ENCODE measurements at places on chromosomes 1 and 21.

- DNase-seq, result no peak
These were observed 162.5 kb upstream of the SGIP1 start for GRCh38 chr1:66371233-66372005.

DNA sequence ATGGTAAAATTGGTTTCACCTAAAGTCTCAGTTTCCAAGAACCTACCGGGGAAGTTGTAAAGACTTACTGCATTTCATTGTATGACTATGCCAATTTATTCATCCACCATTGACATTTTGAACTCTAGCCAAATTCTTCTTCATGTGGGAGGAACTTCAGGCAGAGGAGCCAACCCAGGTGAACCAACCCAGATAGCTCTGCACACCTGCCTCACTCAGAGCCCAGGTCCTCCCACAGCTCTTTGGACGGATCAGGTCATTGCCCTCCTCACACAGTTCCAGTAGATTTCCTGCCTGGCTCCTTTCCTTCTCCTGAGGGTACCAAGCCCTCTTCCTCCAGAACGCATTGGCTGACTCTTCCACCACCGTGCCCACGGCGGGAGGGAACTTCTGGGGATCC, 121.7 kb downstream of the DTL start:
- DNase-seq, result no peak

GRCh38 chr1:173996995-173997394, 25.2 kb downstream of the RC3H1 start:
- no peak for DNase-seq

DNA sequence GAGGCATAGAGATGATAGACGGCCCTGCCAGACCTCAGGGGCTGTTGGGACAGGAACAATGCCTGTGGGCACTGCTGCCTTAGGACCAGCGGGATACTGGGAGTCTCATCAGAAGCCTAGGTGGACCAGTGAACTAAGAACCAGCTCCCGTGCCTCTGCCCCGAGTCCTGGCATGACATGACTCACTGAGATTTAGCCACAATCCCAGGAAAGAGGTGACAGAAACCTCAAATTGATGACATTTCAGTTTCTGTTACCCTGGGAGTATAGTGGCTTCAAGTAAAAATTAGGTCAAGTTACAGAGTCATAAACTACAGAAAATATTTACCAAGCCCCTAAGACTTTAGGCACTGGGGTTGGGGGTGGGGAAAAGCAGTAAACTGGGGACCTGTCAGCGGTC, 74.6 kb upstream of the GADD45A start:
- no peak for DNase-seq

- DNase-seq, result no peak
These were observed 111.7 kb downstream of the RHOU start for GRCh38 chr1:228846952-228847351.

DNA sequence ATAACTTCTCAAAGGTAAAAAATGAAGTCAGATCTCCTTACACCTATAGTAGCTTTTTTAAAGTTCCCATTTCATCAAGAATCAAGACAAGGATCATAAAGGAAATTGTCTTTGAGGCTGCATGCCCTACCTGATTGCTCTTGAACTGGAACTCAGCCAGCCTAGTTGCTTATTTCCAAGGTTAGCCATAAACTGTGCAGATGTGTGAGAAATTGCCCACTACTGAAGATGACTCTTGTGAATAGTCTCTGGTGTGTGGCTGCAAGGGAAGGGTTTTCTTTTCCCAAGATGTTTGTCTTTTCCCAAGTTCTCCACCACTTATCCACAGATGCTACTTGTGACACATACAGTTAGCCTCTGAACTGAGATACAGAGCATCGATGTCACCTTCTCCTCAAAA, 81.7 kb upstream of the DUSP10 start:
- DNase-seq, result no peak

DNA sequence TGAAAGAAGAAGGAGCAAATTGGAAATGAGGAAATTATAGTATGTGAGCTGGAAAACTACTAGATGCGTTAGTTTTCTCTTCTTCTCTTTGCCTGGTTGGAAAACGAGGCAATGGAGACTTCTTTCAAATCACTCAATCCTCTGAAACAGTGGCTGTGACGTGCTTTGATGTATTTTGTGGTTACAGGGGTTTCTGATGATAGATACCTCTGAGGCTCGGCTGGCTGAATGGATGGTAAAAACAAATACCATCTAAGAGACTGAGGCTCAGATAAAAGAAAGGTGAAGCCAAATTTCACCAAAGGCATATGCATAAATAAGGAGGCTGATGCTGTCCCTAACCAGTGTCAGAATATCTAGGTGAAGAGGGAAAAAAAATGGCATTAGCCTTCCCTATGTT, 15.1 kb downstream of the MAB21L3 start:
- DNase-seq, result no peak

GRCh38 chr1:188425687-188426086, 1596.9 kb downstream of the PLA2G4A start:
- no peak for DNase-seq

GRCh38 chr21:27192281-27192949, 225.5 kb upstream of the ADAMTS5 start:
- DNase-seq, result no peak

- DNase-seq, result no peak
These were observed 53.0 kb downstream of the CRB1 start for GRCh38 chr1:197320991-197321531.

- no peak for DNase-seq
These were observed 6.1 kb downstream of the TMEM61 start for GRCh38 chr1:54986533-54986932.

DNA sequence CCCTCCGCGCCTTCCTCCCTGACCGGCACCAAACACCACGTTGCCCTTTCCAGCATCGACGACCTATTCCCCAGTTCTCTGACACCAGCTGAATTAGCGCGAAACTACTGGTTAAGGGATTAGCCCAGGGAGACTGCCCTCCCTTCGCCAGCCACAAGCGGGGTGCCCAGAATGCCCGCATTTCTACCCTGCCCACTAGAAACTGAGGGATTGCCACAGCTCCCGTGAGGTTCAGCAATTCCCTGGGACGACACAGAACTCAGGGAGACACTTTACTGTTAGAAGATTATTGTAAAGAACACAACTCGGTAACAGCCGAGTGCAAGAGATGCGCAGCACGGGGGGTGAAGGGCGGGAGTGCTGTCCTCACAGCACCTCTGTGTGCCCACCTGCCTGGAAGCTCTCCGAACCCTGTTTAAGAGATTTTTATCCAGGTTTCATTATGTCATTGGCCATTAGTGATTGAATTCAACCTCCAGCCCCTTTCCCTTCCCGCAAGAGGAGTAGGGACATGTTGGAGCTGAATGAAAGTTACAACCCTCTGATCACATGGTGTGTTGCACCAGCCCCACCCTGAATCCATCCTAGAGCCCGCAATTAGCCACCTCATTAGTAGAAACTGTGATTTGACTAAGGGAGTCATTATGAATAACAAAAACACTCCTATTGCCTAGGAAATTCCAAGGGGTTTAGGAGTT, 15.8 kb upstream of the RIPPLY3 start:
- no peak for DNase-seq

DNA sequence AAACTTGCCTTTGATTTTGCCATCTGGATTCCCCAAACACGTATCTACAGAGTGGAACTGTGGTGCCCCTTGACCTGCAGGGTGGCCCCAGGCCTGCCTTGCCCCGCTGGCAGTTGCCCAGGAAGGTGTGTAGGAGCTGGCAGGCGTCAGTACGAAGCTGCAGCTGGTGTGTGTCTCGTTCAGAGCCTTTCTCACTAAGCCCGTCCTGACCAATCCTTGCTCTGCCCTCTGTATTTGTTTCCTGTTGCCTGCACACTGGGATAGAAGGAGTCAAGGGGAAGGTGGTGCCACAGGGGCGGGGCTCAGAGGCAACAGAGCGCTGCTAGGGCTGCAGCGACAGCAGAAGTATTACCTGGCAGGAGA, 5.2 kb upstream of the VSIG8 start:
- no peak for DNase-seq

DNA sequence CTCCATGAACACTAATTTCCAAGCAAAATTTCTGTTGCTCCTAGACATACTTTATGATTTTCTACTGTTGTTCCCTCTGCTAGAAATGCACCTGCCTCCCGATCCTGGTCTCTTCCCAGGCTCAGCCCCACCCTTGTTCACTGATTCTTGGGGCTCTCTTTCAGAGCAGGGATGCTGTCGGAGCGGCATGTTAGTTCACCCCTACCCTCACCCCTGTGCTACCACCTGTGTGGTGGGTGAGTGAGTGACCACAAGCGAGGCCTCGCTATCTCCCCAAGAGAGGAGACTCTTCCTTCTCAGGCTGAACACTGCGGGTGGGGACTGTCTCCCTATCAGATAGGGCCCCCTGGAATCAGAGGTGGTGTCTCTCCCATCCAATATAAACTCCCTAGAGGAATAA, 4.9 kb upstream of the S100A8 start:
- DNase-seq, result no peak

DNA sequence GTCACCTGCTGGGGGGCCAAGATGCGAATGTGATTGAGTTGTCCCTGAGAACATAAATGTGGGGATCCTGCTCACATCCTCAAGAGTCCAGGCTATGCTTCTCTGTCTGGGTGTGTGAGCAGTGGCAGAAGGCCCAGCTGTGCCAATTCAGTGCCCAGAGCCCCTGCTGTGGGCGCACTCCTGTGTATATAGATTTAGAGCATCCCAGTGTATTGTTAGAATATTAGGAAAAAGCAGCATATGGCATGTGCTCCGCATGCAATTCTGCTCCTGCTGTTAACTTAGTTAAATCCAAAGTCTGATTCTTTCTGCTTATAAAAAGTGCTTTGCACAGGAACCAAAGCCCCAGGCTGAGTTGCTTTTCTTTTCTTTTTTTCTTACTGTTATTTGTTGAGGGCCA, 37.8 kb downstream of the FAM78B start:
- DNase-seq, result no peak

GRCh38 chr1:209106861-209107260, 476.7 kb upstream of the CAMK1G start:
- no peak for DNase-seq

GRCh38 chr1:209890641-209891330, 47.2 kb upstream of the SYT14 start:
- DNase-seq, result no peak

DNA sequence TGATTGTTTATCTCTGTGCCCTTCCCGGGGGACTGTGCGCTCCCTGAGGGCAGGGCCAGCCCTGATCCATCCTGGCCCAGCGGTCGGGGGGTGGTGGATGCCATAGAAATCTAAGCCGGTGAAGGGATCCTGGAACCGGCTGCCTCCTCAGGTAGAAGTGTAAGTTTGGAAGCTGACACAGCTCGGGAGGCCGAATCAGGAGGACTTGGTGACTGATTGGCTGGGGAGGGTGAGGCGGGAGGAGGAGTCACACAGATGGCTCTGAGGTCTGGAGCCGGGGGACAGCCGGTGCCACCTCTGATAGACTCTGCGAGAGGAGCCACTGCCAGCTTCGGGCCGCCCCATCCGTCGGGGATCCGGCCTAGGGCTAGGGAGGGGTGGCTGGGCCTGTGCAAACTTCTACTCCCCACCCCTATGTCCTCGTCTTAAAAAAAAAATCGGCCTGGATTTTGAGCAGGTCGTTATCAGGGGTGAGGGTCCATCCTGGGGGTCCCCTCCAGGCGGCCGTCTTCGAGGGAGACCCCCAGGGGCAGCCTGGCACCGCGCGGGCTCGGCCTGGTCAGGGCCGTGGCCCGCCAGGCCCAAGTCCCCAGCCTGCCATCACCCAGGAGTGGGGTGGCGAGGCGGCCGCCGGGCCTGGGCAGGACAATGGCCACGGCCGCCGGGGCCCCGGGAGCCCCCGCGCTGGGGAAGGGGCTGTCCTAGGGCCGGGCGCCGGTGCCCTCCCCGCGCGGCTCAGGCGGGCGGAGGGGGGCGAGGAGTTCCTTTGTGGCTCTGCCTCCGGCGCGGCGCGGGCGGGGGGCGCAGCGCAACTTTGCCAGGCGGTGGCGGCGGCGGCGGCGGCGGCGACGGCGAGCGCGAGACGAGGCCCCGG, 708 bp upstream of the ZNF362 start:
- peak; percentile 83 for DNase-seq

GRCh38 chr1:112870887-112871646, 84.9 kb downstream of the SLC16A1 start:
- DNase-seq, result no peak

GRCh38 chr1:24070821-24071393, 41.0 kb downstream of the MYOM3 start:
- peak; percentile 29 for DNase-seq

DNA sequence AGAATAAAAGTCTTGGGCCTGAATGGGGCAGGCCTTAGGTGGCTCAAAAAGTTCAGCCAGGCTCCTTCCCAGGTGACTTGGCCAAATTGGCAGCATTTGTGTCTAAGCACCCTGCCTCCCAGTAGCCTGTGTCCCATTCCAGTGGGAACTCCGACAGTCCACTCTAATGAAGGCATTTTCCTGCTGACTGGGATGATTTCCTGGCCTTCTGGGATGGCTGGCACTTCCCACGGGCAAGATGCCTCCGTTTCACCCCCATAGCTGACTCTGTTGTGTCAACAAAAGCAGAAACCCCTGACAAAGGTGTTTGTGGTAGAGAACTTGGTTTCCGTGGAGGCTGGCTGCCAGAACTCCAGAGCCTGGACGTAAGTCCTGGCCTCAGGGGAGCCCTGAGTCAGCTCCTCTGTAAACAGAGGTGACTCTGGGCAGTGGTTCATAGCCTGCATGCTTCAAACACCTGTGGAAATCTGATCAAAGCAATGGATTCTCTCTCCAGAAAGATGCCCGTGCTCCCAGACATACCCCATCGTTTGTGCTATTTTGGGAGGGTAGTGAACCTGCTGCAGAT, 36.6 kb downstream of the WNT3A start:
- no peak for DNase-seq

DNA sequence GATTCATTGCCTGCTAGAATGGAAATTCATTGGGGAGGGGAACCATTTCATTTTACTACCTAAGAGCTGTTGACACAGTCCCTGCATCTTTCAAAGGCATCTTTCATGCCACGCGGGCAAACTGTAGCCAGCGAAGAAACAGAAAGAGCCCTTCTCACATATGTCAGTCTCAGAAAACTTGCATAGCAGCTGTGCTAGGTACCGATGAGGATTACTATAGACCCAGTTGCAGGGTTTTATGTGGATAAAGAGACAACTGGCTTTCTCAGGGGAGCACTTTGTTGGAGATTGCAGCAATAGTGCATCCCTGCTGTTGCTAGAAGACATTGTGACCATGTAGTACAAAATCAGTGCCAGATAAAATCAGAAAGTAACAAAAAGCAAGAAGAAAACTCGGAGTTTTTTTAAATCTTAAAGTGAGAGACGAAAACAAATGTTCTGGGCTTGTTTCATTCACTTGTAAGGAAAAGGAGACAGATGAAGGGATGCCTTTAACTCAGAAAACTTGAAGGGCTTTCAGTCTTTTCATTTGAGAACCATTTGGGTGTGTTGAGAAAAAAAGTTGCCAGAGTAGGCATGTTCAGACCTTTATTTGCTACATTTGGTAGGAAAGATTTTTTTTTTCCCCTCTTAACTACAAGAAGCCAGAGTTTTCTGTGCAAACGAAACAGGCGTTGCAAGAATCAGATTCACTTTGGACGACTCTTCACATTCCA, 804.1 kb downstream of the USP25 start:
- DNase-seq, result peak; percentile 48

DNA sequence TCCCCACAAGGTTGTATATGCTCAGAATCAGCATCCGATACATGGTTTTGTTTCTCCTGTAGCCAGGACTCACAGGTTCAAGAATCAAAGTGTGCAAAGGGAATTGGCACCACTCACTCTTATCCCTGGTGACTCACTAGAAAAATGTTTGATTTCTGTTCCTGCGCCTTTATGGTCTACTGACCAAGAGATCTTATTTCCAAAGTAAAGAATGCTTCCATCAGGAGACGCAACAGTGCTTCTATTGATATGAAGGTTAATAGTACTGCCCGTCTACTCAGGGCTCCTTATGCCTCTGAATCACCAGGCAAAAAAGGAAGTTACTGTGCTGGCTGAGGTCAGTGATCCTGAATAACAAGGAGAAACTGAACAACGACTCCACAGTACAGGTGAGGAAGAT, 1392.0 kb upstream of the PRMT6 start:
- no peak for DNase-seq

GRCh38 chr1:50350868-50351267, 72.4 kb downstream of the DMRTA2 start:
- DNase-seq, result no peak

Data from spinal cord (tissue), 10 donors.